ENCODE measurements at places on chromosomes 7 and 10. TPM values are rescaled to one million over a fixed set of nuclear protein-coding genes. Genes with fewer than 3 reads are reported as not detected.

GRCh38 chr10:49577182-49577925 lies 32.8 kb upstream of the SLC18A3 start:
- H3K36me3 ChIP-seq = no peaks in the 10 kb centered on the region
- no peaks in the 10 kb centered on the region for H3K27me3 ChIP-seq
- H3K27ac ChIP-seq = no peak overlapping the region
- no peak overlapping the region for H3K4me3 ChIP-seq
- DNase-seq = no peak

DNA sequence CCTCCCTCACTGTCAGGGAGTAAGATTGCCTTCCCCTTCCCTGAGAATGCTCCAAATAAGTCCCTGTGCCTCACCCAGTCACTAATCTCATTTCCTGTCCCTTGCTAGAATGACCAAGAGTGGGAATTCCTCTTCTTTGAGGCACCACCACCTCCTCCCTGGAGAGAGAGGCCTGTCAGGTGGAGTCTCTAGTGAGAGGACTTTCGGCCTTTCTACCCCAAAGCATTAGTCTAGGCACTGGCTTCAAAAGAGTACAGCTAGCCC lies 145.0 kb downstream of the PTPN20 start:
- H3K36me3 ChIP-seq = no peaks in the 10 kb centered on the region
- H3K27me3 ChIP-seq = peaks cover 34% of the 10 kb centered on the region
- no peak overlapping the region for H3K27ac ChIP-seq

Gene KLF14
- total RNA-seq = 1.0 TPM

DNA sequence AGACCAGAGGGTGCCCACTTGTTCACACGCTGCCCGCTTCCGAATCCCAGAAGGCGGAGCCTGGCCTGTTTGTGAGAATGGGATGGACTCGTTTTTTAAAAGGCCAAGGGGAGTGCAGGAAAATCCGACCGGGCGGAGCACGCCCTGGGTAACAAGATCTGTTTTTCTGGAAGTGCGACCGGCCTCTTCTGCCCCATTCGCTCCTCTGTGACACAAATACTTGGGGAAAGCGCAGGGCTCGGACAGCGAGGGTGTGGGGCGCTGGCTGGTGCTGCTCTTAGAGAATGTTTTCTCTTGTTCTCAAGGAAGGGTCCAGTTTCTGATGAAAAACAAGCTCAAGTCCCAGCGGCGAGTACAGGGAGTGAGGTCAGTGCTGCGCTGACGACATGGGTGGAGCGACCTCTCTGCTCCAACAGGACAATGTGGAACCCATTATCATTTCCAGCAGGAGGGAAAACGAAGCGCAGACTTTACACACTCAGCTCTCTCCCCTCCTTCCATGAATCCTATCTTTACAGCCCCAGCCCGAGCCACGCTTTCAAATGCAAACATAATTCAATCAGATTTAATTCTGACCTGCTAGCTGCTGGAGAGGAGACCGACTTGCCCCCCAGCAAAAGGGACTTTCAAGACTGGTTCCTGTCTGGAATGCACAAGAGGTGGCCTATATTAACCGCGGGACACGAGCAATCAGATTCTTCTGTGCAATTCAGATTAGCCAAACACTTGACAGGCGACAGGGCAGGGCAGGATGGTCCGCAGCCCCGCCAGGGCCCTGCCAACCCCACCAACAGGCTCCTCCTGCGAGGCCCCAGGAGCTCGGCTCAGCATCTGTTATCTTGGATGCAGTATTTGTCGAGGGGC lies 1.1 kb downstream of the RADIL start:
- H3K27me3 ChIP-seq = peaks cover 18% of the 10 kb centered on the region
- DNase-seq = no peak
- no peaks in the 10 kb centered on the region for H3K36me3 ChIP-seq
- peak overlapping the region; percentile 77 for H3K27ac ChIP-seq
- peaks cover 12% of the 10 kb centered on the region for H3K4me1 ChIP-seq
- peak overlapping the region; percentile 72 for H3K4me3 ChIP-seq

- DNase-seq = no peak
- no peaks in the 10 kb centered on the region for H3K27me3 ChIP-seq
- H3K36me3 ChIP-seq = no peaks in the 10 kb centered on the region
- H3K27ac ChIP-seq = no peak overlapping the region
- H3K4me1 ChIP-seq = peaks cover 4% of the 10 kb centered on the region
- no peak overlapping the region for H3K4me3 ChIP-seq
Measured at GRCh38 chr10:87991946-87992345, 128.5 kb downstream of the PTEN start.

Gene CRYGN
- 9.4 TPM for total RNA-seq

DNA sequence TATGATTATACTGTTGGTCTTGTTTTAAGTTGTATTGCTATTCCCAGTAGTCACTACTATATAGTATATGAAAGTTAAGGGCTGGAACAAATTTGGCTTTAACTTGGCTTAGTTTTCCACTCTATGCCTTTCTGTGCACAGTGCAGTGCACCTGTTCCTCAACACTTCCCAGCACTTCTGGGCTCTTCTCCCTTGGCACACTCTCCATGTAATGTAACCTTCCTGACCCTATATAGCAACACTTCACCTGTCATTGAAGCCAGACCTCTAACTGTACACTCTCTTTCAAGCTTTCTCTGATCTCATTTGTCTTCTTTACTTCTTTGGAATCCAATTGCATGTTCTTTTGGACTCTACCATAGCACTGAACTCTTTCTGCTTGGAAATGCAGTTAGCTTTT lies 83.9 kb upstream of the SMIM30 start:
- no peak overlapping the region for H3K27ac ChIP-seq
- no peak for DNase-seq
- peaks cover 11% of the 10 kb centered on the region for H3K27me3 ChIP-seq
- no peaks in the 10 kb centered on the region for H3K36me3 ChIP-seq
- H3K4me3 ChIP-seq = no peak overlapping the region

Gene ADCY1
- 4.7 TPM for total RNA-seq

Gene SLC18A3
- 0.34 TPM for total RNA-seq

Gene LGI1
- 0.13 TPM for total RNA-seq
